ENCODE measurements at places on chromosomes 2 and 18.

DNA sequence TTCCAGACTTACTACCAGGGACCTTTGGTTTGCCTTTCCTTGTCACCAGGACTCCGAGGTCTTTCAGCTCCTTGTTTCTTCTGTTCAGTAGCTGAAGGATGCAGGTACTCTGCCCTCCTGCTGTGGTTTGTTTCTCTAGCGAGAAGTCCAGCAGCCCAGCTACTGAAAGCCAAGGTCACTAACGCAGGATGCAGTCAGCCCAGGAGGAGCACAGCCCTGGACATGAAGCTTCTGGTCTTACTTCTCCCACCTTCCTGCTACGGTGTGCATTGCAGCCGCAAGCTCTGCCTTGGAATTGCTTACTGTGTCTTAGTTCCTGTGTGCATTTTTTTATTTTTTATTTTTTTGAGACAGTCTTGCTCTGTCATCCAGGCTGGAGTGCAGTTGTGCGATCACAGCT lies 62.4 kb downstream of the DGKD start:
- DNase-seq, result no peak

DNA sequence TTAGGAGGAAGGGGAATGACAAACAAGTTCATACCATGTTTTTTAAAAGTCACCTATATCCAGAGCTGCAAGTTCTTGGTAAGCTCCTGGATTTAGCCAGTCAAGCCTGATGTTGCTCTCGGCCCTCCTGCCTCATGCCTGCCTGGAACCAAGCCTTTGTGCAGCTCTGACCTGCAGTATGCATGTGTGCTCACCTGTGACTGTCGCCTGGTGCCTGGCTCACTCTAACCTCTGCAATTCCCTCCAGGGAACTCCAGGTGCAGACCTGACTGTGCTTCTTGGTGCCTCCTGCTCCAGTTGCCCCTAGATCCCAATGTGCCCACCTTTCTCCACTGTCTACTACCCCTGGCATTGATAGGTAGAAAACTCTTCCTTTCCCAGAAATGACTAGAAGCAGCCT lies 85.1 kb upstream of the ZBTB14 start:
- no peak for DNase-seq

DNA sequence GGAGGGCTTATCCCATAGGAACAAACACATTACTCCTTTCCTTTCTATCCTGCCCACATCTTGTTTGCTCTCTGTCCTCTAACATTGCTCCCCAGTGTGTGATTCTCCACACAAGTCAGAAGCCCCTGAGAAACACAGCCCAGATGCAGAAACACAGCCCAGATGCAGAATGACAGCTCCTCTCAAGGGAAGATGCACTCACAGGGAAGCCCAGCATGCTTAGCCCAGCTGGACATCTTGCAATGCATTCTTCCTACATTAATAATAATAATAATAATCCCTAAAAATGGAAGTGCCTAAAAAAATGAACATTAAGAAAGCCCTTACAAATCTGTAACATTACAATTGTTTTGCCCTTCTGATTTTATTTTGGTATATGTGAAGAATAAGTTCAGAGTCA lies 172.1 kb downstream of the CBLN2 start:
- DNase-seq, result no peak

DNA sequence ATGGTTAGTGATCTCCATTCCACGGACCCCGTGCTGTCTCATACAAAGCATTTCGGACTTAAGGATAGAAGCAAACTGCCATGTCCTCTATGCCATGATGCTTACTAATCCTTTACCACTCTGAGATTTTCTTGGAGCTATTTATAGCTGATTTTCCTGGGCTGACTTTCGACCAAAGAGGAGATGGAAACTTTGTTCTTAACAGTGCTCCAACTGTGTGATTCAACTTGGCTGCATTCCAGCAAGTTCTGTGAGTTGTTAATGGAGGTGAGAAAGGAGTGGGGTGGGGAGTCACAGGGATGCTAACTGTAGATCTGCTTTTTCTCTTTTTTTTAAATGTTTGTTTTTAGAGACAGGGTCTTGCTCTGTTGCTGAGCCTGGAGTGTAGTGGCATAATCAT lies 45.5 kb upstream of the MSH2 start:
- no peak for DNase-seq

DNA sequence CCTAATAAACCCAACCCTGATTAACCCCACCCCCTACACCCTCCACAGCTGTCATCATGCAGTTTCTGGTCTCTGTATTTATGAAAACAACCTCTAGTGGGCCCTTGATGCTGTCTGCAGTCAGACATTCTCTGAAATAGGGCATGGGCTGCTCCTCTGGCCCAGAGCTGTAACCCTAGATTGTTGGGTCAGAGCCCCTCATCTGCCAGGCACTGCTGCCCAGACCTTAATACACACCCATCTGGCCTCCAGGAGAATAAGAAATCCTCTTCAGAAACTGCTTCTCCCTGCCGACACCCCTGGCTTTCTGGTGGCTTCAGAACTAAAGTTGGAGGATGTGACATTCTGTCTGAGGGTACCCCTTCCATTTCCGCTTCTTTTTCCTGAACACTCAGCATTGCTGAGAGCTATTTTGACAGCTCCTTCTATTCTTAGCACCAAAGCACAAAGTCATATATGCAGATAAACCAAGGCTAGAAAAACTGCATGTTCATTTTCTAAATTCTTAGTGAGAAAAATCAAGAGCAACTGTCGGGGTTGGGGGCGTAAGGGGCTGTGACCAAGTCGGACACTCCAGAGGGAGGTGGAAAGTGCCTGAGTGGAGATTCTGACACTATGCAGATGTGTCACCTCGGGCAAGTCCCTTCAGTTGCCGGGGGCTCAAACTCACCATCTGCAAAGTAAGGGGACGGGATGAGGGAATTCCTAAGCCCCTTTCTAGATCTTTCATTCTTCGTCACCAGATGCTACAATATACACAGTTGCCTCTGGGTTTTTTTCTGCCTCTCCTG lies 28.7 kb downstream of the SRSF7 start:
- peak; percentile 70 for DNase-seq

Data from activated CD4-positive, alpha-beta T cell treated with anti-CD3 and anti-CD28 coated beads, Interleukin-10, Interleukin-2, amounts not matched to agents 100 ng/mL and 50 ng/mL, durations not matched to agents 16 hours and 8 hours (primary cell).